ENCODE measurements at places on chromosomes 3 and 15.

DNA sequence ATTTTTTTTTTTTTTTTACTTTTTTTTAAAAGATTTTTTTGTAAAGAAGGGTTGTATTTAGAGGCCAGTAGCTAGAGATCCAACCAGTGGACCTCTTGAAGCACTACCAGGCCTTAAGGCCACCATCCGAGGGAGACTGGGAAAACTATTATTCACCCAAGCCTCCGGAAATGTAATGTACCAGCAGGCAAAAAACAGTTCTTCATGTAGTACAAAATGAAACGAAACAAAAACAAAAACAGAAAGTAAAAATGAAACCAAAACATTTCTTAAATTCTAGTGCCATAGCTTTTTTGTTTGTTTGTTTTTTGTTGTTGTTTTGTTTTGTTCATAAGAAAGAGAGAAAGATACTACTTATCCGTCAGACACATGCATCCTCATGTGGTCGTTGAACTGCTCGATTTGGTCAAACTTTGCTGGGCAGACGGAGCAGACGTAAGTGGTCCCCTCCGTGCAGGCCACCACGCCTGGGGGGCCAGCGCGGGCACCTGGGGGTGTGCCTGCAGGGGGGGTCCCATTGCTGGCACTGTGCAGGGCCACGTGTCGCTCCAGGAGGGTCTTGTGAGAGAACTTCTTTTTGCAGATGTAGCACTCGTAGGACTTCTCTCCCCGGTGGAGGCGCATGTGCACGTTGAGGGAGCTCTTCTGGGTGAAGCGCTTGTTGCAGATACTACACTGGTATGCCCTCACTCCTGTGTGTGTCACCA is 45.0 kb downstream of the TIGIT start:
- no peak for DNase-seq

DNA sequence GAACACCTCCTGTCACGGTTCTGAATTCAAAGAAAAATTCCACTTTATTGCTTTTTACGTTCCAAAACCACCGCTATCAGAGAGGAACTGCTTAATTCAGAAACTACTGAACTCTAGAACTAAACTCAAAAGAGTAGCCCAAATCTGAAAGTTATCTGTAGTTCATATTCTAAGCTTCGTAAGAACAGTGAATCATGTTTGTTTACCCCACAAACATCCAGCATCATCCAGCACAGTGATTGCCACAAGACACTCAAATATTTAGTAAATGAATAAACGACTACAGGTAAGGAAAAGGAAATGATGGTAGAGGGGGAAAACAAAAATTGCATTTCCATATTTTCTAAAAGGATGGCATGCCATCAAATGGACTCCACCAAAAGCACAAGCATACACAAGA is 32.3 kb downstream of the VPS13C start:
- DNase-seq: no peak

DNA sequence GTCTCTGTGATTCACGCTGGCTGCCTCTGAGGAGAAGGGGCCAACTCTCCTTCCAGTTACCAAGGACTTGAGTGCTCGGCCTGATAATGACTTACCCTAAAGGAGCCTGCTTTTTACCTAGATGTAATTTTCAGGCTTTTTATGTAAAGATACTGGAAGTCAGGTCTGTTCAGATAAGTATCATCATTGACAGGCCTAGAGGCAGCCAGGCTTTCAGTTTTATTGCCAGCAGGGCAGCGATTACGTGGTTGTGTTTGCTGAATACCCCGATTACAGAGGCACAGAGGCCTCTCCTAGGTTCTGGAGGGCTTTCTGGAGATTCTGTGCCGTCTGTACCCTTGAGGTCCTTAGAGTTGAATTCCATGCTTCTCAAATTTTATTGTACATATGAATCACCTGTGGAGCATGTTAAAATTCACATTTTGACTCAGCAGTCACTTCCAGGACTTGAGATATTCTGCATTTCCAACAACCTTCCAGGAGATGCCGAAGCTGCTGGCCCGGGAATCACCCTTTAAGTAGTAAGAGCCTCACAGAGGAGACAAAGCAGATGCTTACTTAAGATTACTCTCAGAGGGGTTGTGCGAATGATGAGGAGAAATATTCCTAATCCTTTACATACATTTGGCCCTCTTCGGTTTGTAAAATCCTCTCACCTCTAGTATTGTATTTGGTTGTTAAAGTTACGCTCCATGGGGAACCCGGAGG is 160.1 kb upstream of the BHLHE40 start:
- no peak for DNase-seq

DNA sequence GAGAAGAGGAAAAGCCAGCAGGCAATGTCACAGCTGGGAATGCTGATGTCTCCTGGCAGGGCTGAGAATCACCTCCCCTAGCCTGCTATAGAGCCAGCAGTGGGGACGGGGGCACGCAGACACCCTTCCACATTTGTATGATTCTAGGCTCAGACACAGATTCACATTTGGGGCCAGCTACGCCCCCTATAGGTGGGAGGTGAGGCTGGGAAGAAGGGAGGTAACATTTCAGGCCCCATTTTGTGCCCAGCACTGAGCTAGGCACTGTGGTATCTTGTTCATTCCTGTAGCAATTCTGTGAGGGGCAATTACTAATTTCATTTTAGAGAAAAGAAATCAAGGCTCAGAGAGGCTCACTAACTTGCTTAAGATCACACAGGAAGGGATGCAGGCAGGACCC is 15.9 kb upstream of the ACAD9 start:
- DNase-seq: no peak

DNA sequence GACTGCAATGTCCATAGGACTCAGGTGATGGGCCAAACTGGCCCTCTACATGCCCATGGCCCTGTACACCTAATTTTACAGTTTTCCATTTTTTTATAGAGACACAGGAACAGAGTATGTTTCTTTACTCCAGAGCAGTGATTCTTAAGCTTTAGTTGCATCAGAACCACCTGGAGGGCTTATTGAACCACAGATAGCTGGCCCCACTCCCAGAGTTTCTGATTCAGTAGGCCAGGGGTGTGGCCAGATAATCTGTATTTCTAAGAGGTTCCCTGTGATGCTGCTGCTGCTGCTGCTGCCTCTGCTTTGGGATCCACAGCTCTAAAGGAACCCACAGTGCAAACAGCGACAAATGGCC is 5.1 kb downstream of the RBP1 start:
- peak; percentile 79 for DNase-seq

DNA sequence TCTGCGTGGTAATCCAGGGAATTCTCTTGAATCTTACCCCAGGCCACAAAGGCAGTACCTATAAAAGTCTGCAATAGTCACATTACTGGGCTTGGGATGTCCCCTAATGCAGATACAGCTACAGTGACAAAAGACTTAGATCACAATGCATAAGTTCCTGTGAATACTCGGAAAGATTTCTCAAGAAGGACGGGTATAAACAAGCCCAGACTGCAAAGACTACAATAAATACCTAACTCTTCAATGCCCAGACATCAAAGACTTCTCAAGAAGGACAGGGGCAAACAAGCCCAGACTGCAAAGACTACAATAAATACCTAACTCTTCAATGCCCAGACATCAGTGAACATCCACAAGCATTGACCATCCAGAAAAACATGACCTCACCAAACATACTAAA is 50.9 kb downstream of the NUDT16 start:
- no peak for DNase-seq

- DNase-seq: peak; percentile 82
Measured at GRCh38 chr3:149969940-149970715, 567 bp downstream of the PFN2 start.

DNA sequence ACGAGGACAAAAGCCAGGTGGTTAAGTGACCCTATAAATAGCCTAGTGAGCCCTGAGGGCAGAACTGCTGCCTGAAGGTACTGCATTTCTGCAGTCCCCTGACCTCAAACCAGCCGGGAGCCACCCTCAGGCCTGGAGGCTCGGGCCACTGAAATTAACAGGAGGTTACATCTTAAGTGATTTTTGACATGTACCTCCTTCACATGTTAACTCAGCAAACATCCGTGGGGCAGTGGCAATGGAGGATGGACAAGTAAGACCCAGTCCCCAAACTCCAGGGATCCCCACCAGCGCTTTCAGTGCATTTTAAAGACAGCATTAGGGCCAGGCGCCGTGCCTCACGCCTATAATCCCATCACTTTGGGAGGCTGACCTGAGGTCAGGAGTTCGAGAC is 26.2 kb downstream of the PSTPIP1 start:
- no peak for DNase-seq

All from adrenal gland (tissue), 19 donors.